ENCODE measurements at places on chromosomes 11 and 22.
A peak's percentile ranks its signal among the peaks of the same experiment; 100 is the strongest.

DNA sequence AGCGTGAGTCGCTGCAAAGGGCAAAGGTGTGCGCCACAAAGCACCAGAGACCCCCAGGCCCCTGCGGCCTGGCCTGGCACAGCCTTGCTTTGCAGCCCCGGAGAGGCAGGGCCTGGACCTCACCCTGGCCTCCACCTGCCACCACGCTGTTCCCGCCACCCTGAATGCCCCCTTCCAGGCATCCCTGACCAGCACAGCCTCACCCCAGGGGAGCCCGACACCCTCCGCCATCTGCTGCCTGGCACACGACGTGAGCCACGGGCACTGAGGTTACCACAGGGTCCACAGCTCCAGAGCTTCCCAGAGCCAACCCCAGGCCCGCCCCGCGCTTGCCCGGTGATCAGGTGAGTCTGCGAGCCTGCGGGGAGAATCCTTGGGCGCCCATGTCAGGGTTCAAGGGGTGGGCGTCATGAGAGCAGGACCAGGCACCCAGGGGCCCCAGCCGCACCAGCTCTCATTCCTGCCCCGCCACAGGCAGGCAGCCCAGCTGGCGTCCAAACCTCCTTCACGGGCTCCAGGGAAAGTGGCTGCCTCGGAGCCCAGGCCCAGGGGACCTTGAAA is 171.3 kb downstream of the BRD1 start:
- no peak for DNase-seq

DNA sequence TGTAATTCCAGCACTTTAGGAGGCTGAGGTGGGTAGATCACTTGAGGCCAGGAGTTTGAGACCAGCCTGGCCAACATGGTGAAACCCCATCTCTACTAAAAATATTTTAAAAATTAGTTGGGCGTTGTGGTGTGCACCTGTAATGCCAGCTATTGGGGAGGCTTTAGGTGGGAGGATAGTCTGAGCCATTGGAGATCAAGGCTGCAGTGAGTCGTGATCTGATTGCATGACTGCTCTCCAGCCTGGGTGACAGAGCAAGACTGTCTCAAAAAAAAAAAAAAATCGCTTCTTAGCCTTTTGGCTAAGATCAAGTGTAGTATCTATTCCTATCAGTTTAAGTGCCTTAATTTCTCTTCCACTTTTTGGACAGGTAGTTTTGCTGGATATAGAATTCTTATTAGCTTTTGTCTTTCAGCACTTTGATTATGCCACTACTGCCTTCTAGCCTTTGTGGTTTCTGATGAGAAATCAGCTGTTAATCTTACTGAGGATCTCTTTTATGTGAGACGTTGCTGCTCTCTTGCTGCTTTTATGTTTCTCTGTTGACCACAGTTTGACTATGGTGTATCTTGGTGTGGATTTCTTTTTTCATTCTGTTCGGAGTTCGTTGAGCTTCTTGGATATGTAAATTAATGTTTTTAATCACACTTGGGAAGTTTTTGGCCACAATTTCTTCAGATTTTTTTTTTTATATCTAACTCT is 24.7 kb downstream of the CHEK1 start:
- no peak for DNase-seq

- no peak for DNase-seq
Measured at GRCh38 chr11:108635106-108635505, 29.8 kb upstream of the DDX10 start.

DNA sequence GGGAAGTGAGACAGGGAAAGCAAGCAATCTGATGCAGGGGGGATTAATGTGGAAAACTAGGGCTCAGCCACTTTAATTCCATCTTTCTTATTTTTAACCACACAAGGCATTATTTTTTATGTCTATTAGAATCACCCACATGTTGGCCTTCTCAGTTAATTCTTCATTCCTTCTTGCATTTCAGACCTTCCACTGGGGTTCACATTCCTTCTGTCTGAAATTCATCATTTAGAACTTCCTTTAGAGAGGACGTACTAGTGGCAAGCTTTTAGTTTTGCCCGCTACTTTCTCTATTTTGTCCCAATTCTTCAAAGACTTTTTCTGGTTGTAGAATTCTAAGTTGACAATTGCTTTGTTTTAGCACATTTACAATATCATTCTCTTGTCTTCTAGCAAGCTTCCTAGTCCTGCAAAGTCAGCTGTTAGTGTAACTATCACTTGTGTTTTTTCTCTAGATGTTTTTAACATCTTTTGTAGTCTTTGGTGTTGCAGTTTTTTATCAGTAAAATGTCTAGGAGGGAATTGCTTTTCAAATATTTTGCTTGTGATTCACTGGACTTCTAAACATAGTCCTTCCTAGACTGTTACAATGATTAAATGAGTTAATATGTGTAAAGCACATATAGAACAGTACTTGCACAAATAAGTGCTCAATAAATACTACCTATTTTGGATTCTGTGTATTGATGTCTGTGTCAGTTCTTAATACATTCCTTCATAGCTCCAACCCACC is 5.5 kb upstream of the NNMT start:
- no peak for DNase-seq

- no peak for DNase-seq
Measured at GRCh38 chr11:130668751-130669150, 220.3 kb downstream of the ADAMTS15 start.

DNA sequence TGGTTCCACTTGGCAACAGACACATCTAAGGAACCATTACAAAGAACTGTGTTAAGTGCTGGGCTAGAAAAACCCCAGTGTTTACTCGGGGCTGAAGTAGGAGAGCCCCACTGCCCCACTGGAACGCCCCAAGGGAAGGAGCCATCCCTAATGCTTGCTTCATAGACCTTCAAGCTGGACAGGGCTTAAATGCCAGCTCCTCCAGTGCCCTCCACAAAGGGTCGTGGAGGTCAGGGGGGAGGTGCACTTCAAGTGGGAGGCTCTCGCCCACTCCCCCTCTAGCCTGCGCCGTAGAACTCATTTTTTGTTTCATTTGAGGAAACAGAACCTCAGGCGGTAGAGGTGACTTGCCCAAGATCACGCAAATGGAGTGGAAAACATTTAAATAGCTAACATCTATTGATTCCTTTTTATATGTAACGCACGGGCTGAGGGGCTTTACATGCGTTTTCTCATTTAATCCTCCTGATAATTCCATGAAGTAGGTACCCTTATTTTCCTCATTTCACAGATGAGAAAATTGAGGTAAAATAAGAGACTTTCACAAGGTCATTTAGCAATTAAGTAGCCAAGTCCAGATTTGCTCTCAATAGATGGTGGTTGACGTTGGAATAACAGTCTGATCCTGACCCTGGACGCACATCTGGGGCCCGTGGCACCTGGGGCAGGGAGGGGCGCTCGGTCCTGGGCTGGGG is 545 bp upstream of the ZDHHC13 start:
- DNase-seq: no peak

- peak; percentile 82 for DNase-seq
Measured at GRCh38 chr11:69444381-69445130, 36.9 kb upstream of the LINC01488 start.

DNA sequence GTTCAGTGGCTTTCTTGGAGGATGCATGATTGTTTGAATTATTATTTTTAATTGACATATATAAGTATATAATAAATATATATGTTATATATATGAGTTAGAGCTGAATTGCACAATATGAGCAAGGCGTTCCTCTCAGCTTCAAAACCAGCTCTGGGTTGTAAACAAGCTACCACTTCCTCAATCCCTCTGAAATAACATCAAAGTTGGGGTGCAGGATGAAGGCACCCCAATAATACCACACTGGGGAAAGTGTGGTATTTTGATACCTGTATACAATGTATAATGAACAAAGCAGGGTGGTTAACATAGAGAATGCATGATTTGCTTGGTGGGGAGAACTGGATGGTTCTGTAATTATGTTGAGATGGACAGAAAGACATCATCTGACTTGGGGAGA is 1.7 kb upstream of the SORL1 start:
- no peak for DNase-seq

- DNase-seq: no peak
Measured at GRCh38 chr22:44145544-44145943, 35.2 kb upstream of the PARVG start.

DNA sequence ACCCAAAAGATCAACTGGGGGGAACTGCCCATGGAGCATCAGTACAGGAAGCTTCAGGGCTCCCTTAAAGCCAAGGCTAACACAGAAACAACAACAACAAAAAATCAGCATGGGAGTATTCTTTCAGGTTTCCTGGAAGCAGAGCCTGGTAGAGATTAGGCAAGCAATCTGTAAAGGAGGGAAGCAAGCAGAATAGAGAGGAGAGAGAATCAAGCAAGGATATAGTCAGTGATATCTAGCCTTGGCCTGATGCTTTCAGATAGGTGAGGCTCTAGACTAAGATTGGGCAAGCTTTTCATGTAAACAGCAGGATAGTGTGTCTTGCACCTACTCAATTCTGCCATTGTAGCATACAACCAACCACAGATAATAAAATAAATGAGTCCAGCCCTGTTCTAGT is 44.4 kb upstream of the FAT3 start:
- DNase-seq: no peak

GRCh38 chr22:17194213-17194612 is 25.0 kb downstream of the ADA2 start:
- no peak for DNase-seq

- DNase-seq: no peak
Measured at GRCh38 chr11:132686886-132687285, 845.4 kb downstream of the OPCML start.
